ENCODE measurements at places on chromosomes 6 and 20.

- DNase-seq = no peak
Measured at GRCh38 chr20:50913690-50914375, 17.4 kb downstream of the ADNP start.

GRCh38 chr6:82078286-82078908 lies 169.1 kb downstream of the IBTK start:
- no peak for DNase-seq

DNA sequence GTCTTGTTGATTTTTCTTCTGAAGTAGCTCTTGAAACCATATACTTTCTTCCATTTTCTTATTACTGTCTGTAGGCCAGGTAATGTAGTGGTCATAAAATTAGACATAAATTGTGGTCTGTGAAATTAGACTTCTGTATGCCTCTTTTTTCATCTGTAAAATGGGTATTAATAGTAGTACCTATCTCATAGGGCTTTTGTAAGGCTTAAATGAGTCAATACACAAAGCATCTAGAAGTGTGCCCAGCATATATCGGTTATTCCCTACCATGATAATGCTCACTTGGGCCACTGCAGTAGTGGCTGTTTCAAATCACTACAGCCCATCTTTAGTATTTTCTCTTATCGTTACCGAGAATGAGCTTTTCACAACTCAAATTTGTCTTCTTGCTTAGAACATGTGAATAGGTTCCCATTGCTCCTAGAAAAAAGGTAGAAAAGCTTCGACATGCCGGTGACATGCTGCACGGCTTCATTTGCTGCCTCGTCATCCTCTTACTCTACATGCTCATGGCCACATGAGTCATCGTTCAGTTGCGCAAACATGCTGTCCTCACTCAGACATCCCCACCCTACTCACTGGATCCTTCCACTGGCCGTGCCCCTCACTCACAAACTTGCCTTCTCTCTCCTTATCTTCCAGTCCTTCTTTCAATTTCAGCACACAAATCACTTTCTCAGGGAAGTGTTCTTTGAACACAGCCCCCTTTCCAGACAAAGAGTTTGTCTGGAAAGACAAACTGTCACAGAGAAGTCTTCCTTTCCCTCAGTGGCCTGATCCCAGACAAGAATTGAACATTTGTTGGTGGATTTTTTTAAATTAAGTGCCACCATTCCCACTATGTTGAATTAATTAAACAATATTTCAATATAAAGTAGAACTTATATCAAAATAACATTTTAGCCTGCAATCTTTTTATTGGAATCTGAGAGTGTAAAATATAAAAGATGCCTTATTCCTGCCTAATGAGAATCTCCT lies 32.2 kb upstream of the ERVFRD-1 start:
- DNase-seq = no peak

DNA sequence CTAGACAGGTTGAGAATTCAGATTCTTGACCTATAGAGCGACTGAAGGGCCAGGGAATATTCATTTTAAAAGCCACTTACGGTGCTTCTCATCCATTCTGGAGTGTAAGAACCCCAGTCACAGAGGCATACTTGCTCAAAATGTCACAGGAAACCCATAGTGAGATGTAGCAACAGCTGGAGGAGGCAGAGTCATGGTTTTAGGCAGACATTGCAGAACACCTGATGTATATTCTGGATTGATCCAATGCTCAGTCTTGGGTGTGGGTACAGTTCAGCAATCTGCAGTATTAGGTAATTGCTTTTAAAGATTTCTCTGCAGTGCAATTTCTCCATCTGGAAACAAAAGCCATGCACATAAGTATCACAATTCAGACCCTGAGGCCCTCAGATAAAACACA lies 137.4 kb upstream of the SLC22A23 start:
- DNase-seq = no peak

- no peak for DNase-seq
Measured at GRCh38 chr6:11246722-11247121, 14.3 kb upstream of the NEDD9 start.

DNA sequence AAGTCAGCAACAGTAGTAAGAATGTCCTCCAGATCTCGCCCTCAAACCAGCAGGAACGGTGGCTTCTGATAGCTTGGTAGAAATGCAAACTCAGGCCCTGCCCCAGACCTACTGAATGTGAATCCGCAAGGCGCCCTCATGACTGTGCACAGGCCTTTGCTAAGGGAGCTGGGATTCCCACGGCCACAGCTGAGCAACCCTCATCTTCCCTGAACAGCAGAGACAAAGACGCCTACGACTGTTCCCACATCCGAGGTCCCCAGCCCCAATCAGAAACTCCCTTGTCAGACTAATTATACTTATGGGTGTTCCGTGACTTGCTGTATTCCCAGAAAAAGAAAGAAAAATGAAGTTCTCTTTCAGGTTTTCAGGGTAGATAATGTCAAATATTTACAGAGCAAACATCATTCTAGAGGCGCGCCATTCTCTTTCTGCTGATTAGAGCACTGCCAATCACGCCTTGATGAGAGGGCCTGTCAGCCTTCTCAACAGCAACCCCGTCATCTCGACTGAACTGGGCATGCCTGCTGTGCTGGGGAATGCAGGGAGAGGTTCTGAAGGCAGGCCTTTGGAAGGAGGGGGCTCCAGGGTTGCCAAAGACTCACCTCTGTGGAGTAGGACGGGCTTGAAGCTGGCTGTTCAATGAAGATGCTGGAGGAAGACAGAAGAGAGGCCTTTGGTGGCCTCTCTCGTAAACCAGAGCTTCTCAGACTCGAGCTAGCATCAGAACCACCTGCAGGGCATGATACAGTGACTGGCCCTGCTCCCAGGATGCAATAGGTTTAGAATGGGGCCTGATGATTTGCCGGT lies 79.9 kb downstream of the ZNF217 start:
- DNase-seq = no peak

GRCh38 chr6:2558861-2559801 lies 191.6 kb downstream of the MYLK4 start:
- no peak for DNase-seq

GRCh38 chr20:22354647-22355046 lies 229.7 kb downstream of the FOXA2 start:
- DNase-seq = no peak

- DNase-seq = no peak
Measured at GRCh38 chr6:41694815-41695526, 40.4 kb downstream of the TFEB start.

DNA sequence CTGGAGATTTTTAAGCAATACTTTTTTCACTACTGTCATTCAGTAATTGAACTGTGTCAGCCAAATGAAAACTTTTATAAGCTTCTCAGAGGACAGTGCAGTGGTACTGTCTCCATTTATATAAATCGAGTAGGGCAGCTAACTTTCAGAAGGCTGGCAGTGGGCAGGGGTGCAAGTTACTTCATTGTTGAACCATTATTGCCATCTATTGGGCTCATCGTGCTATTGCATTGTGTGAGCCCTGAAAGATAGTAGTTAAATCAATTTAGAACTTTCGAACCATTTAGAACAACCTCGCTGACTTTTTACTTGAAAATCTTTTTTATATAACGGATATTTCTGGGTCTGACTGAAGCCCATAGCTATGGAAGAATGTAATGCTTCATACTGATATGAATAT lies 347.8 kb upstream of the PLCB4 start:
- peak; percentile 31 for DNase-seq

DNA sequence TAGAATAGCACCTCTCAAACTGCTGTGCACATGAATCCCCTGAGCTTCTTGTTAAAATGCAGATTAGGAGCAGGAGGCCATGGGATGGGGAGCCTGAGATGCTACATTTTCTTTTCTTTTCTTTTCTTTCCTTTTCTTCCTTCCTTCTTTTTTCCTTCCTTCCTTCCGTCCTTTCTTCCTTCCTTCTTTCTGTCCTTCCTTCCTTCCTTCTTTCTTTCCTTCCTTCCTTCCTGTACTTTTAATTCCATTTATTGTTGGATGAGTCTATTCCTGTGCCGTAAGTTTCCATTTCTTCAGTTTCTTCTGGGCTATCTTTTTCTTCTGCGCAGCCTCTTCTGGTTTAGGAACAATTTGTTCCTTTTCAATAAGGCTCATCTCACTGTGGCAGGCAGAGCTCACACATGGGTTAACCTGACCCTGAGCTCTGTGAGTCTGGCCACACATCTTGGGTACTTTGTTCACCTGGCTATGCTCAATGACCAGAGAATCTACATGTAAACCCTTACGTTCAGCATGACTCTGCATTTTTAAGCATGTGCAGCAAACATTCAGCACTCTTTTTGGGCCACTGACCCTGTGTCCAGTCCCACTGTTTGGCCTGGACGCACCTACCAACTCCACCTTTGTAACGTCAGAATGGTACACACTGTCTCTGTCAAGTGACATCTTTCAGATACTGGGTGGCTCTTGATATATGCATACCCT lies 114.7 kb upstream of the INSM1 start:
- DNase-seq = no peak
